ENCODE measurements at places on chromosomes 5 and 9.

GRCh38 chr9:27365707-27366376, 68.9 kb upstream of the EQTN start:
- no peak for DNase-seq

DNA sequence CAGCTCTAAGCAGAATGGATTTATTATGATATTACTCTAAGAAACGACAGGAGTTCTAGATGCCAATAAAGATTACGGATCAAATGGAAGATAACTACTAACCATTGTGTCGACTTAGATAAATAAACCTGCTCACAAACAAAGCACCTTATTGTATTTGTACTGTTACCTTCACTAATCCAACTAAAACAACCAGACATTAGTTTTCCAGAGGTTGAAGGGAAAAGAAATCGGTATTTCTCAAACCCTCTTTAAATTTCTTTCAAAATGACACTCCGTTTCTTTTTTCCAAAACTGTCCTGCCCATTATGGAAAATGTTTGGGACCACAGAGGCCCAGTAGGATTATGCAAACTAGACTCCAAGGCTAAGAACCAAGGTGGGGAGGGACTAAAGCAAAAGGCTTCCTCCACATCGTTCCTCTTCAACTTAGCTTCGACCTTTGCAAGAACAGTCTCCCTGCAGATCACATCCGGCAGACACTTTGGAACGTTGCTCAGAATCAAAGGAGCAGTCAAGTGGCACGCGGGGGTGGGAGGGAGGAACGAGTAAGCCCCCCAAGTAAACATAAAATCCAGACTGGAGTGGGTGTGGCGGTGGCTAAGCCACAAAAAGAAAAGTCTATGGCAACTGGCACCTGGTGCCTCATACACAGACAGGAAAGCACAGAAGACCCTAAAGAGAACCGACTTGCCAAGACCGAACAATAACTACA, 2.7 kb downstream of the MLLT3 start:
- peak; percentile 37 for DNase-seq

DNA sequence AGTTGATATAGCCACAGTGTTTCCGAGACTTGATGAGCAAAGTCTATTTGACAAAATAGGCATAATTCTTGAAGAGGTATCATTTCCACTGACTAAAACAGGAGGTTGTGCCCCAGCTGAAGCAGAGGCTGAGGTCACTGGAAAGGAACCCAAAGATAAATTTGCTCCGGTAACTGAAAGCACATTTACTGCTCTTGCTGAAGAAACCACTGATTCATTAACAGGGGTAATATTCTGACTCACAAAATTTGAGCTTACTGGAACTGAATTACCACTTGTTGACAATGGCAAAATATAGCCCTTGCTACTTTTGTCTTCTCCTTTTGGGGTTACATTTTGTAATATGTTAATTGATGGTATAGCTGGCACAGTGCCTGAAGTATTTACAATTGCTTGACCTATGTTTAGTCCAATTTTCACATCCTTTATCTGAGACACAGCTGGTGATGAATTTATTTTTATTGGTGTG, 30.2 kb downstream of the MLANA start:
- DNase-seq, result no peak

GRCh38 chr9:17402309-17402708, 176.6 kb upstream of the SH3GL2 start:
- no peak for DNase-seq

DNA sequence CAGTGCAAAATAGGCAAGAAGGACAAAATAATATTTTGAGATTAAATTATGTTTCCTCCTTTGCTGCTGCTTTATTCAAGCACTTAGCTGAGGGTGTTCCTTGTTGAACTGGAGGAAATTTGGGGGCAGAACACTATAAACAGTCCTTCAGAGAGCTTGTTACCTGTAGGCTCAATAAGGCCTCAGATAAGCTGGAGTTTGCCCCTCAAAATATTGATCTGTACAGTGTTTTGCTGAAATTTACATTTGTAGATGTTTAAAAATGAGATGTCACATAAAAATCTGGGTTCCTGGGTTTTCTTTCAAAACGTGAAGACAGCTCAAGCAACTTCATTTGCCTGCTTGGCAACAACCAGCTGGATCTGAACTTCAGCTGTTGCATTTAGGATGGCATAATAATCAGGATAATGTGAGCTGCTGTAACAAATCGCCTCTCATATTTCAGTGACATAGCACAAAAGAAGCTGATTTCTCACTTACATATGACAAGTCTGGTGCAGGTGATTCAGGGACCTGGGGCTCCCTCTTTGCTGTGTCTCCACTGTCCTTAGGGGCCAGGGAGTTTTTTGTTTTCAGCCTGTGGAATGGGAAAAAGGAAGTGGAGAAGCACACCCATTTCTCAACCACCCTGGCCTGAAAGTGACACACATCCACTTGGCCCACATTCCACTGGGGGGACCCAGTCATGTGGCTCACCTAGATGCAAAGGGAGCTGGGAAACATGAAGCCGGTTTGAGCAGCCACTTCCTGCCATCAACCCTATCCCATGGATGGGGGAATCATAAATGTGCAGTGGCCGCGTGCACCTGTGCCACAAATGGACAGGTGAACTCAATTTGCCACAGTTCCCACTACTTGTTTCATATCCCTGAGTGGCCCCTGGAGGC, 2.4 kb upstream of the PSAT1 start:
- DNase-seq, result no peak

- no peak for DNase-seq
Observed at GRCh38 chr5:71680510-71680909, 38.6 kb upstream of the CARTPT start.

GRCh38 chr9:116654059-116654355, 33.1 kb upstream of the TRIM32 start:
- no peak for DNase-seq

DNA sequence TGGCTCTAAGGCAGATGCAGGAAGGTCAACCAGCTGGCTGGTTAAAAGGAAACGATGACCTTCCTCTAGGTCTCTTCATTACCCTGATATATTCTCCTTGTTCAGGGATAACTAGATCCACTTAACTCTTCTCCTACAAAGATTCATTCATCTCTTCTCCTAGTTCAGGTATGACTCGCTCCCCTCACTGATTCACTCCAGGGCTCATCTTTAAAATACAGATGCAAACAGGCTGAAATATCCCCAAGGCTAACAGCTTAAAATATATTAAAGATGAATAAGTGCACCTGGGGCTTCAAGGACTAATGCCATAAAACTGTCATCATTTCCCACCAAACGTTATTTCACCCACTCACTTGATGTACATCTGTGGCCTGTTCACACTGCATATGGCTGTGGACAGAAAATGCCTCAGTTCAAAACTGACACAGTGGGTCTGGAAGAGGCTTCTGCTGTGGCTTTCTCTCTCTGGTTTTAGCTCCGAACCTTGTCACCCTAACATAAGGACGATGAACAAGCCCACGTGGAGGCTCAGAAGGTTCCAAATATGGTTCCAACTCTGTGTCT, 366.9 kb downstream of the DEPDC1B start:
- no peak for DNase-seq

- no peak for DNase-seq
Observed at GRCh38 chr5:89303033-89303480, 420.1 kb upstream of the MEF2C start.

- DNase-seq, result no peak
Observed at GRCh38 chr5:10277773-10278630, 27.9 kb downstream of the CCT5 start.

DNA sequence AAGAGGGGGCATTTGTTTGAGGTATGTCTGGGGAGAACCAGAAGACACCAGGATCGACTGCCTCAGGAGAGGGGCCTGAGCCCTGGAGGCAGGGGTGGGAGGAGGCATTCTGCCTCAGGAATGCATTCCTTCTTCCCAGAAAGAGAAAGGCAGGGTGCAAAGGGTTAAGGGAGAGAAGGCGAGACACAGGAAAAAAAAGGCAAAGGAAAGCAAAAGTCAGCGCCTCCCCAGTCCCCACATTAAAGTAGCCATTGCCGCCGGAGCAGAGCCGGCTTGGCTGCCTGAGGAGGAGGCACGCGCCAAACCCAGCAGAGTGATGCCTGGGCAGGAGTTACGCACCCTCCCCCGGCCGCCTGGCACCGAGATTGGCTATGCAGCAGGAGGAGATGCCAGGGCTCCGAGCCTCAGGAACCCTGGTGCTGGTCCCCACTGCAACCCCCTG, 123.8 kb upstream of the PHYKPL start:
- DNase-seq, result no peak

DNA sequence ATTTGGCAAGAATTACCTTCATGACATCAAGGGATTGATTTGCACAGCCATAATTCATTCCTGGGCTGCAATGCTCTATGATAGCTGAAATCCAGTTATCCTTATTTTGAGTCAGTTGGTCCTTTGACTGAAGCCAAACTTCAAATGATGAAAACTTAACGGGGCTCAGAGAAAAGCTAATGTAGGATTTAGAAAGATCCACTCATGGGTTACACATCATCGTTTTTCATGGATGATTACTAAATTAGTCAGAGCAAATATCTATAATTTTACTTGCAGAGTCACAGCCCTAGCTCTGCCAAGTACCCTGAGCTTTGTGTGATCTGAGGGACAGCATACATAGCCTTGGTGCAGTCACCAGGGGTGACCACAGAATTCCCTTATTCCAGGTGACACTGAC, 27.3 kb upstream of the MUSK start:
- DNase-seq, result no peak

- no peak for DNase-seq
Observed at GRCh38 chr9:109150925-109151545, 16.0 kb downstream of the FRRS1L start.

Measured in CD4-positive, alpha-beta T cell treated with Interleukin-6 for 4 hours (primary cell).